ENCODE measurements at places on chromosomes 3 and 15. TPM values are rescaled to one million over a fixed set of nuclear protein-coding genes. Genes with fewer than 3 reads are reported as not detected.

Gene CYP11A1
- total RNA-seq: not detected

Gene PRTG
- total RNA-seq: 0.05 TPM

Gene DHX36
- total RNA-seq: 26.1 TPM

Gene MGLL
- 8.3 TPM for total RNA-seq

Gene CAND2
- total RNA-seq: 3.4 TPM

- no peak overlapping the region for H3K27ac ChIP-seq
- no peaks in the 10 kb centered on the region for H3K27me3 ChIP-seq
- H3K4me1 ChIP-seq: no peaks in the 10 kb centered on the region
- peak overlapping the region; percentile 57 for H3K4me3 ChIP-seq
- no peaks in the 10 kb centered on the region for H3K36me3 ChIP-seq
Observed at GRCh38 chr3:8962226-8962861, 928 bp downstream of the RAD18 start.

- no peak overlapping the region for H3K4me3 ChIP-seq
- H3K27me3 ChIP-seq: no peaks in the 10 kb centered on the region
- no peaks in the 10 kb centered on the region for H3K4me1 ChIP-seq
- H3K36me3 ChIP-seq: no peaks in the 10 kb centered on the region
Observed at GRCh38 chr15:33778852-33779251, 189.4 kb upstream of the CHRM5 start.

Gene BSN
- 0.66 TPM for total RNA-seq

Gene ADAMTS7
- 0.58 TPM for total RNA-seq

GRCh38 chr3:74906181-74906580, 291.7 kb upstream of the CNTN3 start:
- no peak overlapping the region for H3K4me3 ChIP-seq
- H3K4me1 ChIP-seq: no peaks in the 10 kb centered on the region
- H3K36me3 ChIP-seq: no peaks in the 10 kb centered on the region
- no peak overlapping the region for H3K27ac ChIP-seq
- no peaks in the 10 kb centered on the region for H3K27me3 ChIP-seq

DNA sequence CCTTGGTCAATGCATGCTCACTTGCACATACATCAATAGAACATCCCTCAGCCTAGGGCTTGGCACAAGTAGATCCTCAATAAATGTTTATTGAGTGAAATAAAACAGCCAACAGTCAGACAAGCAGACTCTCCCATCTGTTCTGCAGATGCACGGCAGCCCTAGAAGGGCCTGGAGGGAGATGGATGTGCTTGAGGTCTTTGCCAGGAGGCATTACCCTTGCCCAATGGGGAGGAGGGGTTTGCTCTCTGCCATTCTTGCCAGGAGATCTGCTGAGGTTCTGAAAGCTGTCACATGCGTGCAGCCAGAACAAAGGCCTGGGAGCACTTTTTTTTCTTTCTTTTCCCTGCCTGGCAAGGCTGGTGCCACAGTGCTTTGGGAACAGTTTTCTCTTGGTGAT, 349.3 kb upstream of the THRB start:
- no peaks in the 10 kb centered on the region for H3K36me3 ChIP-seq
- H3K4me1 ChIP-seq: no peaks in the 10 kb centered on the region
- H3K4me3 ChIP-seq: no peak overlapping the region

DNA sequence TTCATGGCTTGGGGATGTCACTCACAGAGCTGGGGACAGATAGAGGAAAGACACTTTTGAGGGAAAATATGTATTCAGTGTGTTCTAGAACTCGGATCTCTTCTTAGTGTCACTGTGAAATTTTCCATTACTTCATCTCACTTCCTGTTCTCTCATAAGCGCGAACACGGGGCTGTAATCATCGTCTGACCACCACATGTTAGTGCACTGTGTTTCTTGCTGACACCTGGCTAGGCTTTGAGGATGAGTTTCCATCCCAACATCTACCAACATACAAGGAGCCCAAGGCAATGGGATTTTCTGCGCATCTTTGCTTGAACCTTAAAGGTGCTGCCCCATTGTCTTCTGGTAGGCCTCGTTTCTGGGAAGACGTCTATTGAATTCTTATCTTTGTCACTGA, 84.0 kb downstream of the LIPC start:
- H3K4me3 ChIP-seq: no peak overlapping the region
- DNase-seq: no peak
- no peak overlapping the region for H3K27ac ChIP-seq

GRCh38 chr15:44193651-44194322, 1.3 kb downstream of the FRMD5 start:
- no peaks in the 10 kb centered on the region for H3K36me3 ChIP-seq
- no peaks in the 10 kb centered on the region for H3K4me1 ChIP-seq
- H3K27ac ChIP-seq: no peak overlapping the region
- no peak for DNase-seq
- no peak overlapping the region for H3K4me3 ChIP-seq

DNA sequence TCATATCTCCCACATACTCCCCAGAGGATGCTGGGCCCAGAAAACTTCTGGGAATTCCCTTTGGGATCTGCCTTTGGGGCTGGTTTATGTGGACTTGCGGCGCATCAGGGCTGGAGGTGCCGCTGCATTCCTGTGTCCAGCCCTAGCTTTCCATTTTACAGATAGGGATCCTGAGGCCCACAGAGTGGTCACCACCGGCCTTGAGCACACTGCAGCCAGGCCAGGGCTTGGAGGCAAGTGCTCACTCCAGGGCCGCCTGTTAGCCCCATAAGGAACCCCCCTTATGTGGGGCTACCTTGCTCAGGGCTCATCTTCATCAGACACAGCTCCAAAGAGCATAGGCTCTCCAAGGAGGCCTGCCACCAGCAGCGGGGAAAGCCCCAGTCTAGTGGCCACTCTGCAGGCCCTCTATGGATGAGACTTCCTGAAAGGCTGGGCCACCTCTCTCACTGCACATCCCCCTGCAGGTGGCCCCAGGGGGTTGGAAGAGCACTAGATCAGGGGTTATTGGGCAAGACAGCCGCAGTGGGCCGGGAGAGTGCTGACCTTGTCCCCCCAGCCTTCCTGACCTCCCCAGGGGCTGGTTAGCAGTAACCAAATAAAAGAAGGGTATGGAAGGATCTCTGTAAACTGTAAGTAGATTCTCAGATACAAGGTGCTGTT, 9.2 kb upstream of the ATP2B2 start:
- DNase-seq: no peak
- no peaks in the 10 kb centered on the region for H3K27me3 ChIP-seq
- no peaks in the 10 kb centered on the region for H3K36me3 ChIP-seq
- H3K4me3 ChIP-seq: no peak overlapping the region
- no peaks in the 10 kb centered on the region for H3K4me1 ChIP-seq

Gene ITPKA
- 1.2 TPM for total RNA-seq

DNA sequence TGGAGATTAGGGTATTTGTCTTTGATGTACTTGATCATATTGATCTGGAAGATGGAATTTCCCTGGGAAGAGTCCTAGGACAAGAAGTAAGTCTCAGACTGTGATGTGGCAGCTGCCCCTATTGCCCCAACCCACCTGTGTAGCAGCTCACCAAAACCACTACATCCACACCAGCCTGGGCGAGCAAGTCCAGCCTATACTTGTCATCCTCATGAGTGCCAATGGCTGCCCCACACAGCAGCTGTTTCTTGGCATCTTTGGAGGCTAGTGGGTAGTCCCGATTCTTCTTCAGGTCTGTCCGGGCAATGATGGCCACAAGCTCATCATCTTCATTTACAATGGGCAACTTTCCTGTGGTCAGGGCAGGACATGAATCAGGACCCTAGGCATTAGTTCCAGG, 2.7 kb downstream of the IMPDH2 start:
- no peaks in the 10 kb centered on the region for H3K27me3 ChIP-seq
- H3K27ac ChIP-seq: no peak overlapping the region
- peaks cover 33% of the 10 kb centered on the region for H3K36me3 ChIP-seq
- no peak overlapping the region for H3K4me3 ChIP-seq
- DNase-seq: no peak
- peaks cover 6% of the 10 kb centered on the region for H3K4me1 ChIP-seq

Gene ERICH6
- not detected for total RNA-seq

DNA sequence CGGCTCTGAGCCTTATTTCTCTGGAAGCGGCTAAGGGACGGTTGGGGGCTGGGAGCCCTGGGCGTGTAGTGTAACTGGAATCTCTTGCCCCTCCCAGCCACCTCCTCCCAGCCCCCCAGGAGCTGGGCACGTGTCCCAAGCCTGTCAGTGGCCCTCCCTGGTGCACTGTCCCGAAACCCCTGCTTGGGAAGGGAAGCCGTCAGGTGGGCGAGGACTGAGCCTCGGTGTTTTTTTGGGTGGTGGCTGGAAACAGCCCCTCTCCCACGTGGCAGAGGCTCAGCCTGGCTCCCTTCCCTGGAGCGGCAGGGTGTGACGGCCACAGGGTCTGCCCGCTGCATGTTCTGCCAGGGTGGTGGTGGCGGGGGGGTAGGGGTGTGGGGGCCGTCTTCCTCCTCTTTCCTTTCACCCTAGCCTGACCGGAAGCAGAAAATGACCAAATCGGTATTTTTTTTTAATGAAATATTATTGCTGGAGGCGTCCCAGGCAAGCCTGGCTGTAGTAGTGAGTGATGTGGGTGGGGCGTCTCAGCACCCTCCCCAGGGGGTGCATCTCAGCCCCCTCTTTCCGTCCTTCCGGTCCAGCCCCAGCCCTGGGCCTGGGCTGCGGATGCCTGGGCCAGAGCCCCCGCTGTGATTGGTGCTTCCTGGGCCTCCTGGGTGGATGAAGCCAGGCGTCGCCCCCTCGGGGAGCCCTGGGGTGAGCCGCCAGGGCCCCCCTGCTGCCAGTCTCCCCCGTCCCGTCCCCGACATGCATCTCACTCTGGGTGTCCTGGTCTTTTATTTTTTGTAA, 58.8 kb upstream of the GOLGA8A start:
- no peaks in the 10 kb centered on the region for H3K36me3 ChIP-seq
- H3K27me3 ChIP-seq: peaks cover 35% of the 10 kb centered on the region
- no peak overlapping the region for H3K4me3 ChIP-seq

DNA sequence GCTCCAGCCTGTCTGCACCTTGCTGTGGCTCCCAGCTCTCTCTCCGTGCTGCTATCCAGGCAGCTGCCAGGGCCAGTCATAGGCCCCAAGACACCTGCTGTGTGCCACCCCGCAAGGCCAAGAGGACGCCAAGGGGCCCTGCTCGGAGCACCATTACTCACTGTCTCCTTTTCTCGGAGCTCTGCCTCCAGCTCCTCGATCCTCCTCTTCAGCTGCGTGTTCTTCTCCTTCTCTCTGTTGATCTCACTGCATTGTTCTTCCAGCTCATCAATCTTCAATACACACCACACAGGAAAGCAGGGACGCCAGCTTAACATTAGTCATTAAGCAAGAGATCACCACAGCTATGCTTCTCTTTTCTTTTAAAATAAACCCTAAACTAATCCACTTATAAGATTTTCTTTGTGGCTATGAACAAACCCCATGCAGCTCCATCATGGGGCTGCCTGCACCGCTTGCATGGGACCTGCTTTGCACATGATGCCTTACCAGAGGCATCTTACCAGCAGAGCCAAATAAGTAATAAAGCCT, 42.6 kb downstream of the WHAMM start:
- H3K27me3 ChIP-seq: no peaks in the 10 kb centered on the region
- peaks cover 64% of the 10 kb centered on the region for H3K36me3 ChIP-seq
- peaks cover 8% of the 10 kb centered on the region for H3K4me1 ChIP-seq
- DNase-seq: no peak
- no peak overlapping the region for H3K4me3 ChIP-seq

DNA sequence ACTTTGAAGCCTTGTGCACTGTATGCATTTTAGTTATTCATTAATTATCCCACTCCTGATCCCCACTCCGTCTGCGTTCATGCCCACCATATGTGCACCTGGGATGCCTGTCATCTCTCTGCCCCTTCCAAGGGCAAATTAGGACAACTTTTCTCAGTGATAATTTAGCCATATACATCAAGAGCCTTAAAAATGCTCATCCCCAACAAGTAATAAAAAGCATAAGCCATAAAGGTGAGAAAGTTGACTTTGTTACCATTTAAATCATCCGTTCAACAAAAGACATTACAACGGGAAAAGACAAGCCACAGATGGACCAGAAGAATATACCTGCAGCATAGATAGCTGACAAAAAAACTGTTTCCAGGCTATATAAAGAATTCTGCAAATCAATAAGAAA, 131.4 kb upstream of the LINGO1 start:
- no peak overlapping the region for H3K4me3 ChIP-seq
- no peak for DNase-seq
- no peaks in the 10 kb centered on the region for H3K36me3 ChIP-seq
- no peaks in the 10 kb centered on the region for H3K4me1 ChIP-seq
- no peak overlapping the region for H3K27ac ChIP-seq

GRCh38 chr3:79551997-79552396, 215.8 kb downstream of the ROBO1 start:
- H3K27me3 ChIP-seq: no peaks in the 10 kb centered on the region
- DNase-seq: no peak
- no peak overlapping the region for H3K4me3 ChIP-seq
- no peaks in the 10 kb centered on the region for H3K36me3 ChIP-seq
- no peaks in the 10 kb centered on the region for H3K4me1 ChIP-seq
- no peak overlapping the region for H3K27ac ChIP-seq

DNA sequence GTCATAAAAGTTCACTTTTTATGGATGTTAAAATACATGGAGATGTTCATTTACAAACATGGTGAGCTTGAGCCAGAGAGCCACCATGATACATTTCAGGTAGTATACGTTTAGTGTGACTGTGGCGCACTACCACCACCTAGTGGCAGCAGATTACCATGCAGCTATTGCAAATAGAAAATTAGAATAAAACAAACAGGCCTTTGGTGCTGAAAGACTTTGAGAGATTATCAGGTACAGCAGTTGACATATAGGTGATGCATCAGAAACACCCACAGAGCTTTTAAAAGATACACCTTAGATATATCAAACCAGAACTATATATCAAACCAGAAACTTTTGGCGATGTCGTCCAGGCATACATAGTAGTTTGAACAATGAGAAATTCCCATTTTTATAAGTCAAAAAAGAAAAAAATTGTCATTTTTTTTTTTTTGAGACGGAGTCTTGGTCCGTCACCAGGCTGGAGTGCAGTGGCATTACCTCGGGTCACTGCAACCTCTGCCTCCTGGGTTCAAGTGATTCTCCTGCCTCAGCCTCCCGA, 42.0 kb upstream of the ICE2 start:
- peak; percentile 83 for DNase-seq
- H3K27me3 ChIP-seq: no peaks in the 10 kb centered on the region
- no peaks in the 10 kb centered on the region for H3K36me3 ChIP-seq
- no peaks in the 10 kb centered on the region for H3K4me1 ChIP-seq

DNA sequence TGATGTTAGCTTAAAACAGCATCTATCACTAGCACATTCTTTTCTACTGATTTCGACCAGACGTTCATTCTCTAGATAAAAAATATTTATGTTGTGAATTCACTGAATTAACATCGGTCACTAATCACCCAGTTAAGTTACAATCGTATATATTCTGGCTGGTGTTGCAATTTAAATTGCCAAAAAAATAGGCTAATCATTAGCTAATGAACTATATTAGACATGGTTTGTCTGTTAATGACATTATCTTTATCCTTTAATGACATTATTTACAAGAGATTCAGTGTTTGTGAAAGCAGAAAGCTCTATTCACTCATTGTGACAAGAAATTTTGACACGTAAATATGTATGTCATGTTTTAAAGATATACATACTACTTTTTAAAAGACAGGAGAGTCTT, 6.7 kb downstream of the GHSR start:
- no peaks in the 10 kb centered on the region for H3K4me1 ChIP-seq
- no peak overlapping the region for H3K4me3 ChIP-seq
- H3K36me3 ChIP-seq: no peaks in the 10 kb centered on the region
- H3K27ac ChIP-seq: no peak overlapping the region

- H3K27ac ChIP-seq: peak overlapping the region; percentile 55
- no peak overlapping the region for H3K4me3 ChIP-seq
- peaks cover 8% of the 10 kb centered on the region for H3K4me1 ChIP-seq
- DNase-seq: no peak
- no peaks in the 10 kb centered on the region for H3K27me3 ChIP-seq
Observed at GRCh38 chr3:42129014-42129953, 38.1 kb downstream of the TRAK1 start.

GRCh38 chr3:157231071-157231470, 71.1 kb upstream of the CCNL1 start:
- no peaks in the 10 kb centered on the region for H3K36me3 ChIP-seq
- no peaks in the 10 kb centered on the region for H3K4me1 ChIP-seq
- no peaks in the 10 kb centered on the region for H3K27me3 ChIP-seq

Gene TP63
- total RNA-seq: not detected
